Mesenchymal stem cell (in vitro differentiated cells and primary cell): ENCODE measurements at places on chromosomes 3 and 15.

- DNase-seq: no peak
Measured at GRCh38 chr15:38670128-38671005, 105.8 kb upstream of the RASGRP1 start.

DNA sequence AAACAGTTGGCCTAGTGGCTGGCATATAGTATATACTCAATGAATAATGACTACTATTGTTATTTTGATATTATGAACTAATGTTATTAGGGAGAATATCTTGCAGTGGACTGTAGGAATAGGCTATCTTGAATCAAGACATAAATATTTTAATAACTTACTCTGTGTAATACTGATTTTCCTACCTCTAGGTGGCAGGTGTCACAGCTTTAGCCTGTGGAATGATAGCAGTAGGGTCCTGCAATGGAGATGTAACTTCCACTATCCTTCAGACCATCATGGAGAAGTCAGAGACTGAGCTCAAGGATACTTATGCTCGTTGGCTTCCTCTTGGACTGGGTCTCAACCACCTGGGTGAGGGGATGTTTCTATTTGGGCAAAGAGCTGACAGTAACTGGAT lies 6.5 kb downstream of the PSMD2 start:
- DNase-seq: peak; percentile 11

DNA sequence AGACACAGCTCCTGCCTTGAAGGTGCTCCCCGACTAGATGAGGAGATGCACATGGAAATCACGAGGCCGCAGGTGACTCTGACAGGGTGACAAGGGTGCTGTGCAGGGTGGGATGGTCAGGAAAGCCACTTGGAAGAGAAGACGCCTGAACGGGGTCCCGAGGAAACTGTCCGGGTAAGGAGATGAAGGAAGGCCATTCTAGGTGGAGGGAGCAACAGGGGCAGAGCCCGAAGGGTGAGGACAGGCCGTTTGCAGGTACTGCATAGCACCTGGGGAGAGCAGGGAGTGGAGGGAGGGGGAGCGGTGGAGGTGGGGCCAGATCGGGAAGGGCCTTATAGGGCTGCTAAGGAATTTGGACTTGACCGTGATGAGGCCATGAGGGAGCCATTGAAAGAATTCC lies 105.6 kb upstream of the DLG1 start:
- no peak for DNase-seq

- no peak for DNase-seq
Measured at GRCh38 chr3:149003653-149004305, 12.4 kb downstream of the GYG1 start.

GRCh38 chr3:89025185-89025584 lies 82.2 kb upstream of the EPHA3 start:
- DNase-seq: peak; percentile 46

DNA sequence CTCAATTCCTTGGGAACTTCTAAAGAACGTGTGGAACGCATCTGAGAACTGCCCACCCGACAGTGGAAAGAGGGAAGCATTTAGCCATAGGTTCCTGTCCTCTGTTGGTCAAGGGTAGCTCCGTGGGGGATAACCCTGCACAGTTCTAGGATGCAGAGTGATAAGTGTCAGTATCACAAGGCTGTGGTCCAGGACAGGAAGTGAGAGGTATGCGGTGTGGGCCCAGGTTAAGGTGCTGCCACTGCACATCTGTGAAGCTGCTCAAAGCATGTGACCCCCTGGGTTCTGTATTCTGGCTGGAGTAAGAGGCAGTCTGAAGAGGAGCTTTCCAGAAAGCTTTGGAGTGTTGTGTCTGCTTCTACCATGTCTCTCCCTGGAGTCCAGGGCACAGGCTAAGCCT lies 51.7 kb upstream of the HES1 start:
- DNase-seq: no peak

DNA sequence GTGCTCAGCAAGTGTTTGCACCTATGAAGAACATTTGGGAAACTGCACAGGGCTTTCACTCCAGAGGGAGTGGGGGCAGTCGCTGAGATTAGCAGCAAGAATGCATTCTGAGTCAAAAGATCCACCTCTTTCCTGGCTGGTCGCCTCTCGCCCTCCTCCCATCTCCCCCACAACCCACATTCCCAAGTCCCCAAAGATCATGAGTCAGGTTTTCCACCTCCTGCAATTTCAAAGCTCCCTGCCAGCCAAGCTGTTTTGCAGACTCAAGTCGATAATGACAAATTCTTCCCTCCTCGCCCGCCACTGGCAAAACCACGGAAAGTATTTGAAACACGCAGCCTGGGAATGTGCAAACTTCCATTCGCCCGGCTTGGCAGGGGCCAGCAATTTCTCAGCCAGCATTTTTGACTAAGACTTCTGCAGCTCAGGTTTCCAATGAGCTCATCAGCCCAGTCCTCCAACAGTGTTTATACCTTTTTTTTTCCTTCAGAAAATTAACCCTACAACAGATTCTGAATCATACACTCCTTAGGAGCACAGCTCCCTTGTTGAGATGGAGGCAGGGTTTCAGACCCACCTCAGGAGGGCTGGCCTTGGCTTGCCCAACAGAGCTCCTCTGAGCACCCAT lies 181.4 kb downstream of the SMAD6 start:
- peak; percentile 99 for DNase-seq

DNA sequence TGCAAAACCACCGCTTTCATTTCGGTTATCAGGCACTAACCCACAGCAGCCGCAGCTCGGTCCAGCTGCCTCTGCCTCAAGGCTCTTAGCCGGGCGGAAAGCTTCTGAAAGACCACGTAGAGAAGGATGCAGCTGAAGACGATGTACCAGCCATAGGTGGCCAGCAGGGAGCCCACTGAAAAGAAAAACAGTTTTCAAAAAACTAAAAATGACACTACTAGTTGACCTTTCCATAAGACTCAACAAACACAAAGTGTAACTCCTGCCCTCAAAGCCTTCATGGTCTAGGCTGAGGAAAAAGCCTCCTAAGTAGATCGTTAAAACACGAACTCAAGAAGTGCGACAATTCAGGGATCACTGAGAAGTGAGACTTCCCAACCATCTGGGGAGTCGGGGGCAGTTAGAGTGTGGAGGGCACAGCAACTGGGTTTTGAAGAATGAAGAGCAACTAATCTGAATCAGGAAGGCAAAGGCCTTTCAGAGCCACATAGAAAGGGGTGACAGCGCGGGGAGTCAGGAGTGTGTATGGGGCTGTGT lies 716 bp downstream of the SELENOS start:
- peak; percentile 74 for DNase-seq

- no peak for DNase-seq
Measured at GRCh38 chr3:105139881-105140560, 226.7 kb upstream of the ALCAM start.

GRCh38 chr15:44596511-44597010 lies 59.6 kb downstream of the EIF3J start:
- no peak for DNase-seq

DNA sequence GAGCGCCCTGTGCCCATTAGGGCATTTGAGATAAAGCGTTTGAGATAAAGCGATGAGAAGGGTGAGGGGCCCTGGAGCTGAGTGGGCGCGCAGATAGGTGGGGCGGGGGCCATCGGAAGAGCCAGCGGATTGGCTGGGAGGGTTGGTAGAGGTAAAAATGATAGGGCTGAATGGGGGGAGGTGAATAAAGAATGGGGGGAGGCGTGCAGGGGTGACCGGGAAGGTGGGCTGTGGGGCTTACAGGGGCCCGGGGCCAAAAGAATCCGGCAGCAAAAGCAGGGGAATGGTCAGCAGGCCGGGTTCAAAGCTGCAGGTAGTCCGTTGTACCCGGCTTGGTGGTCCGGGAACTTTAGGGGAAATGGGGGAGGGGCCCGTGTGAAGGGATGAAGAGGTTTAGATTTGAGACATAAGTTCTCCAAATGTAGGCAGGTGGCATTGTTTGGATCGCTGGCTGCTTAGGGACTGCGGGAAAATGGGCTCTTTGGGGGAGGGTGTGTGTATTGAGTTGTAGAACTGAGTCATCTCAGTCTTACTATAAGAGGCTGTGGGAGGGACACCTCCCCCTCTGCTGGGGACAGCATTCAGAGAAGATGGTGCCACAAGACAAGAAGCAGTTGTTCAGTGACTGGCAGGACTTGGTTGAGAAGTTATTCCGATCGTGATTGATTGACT lies 610 bp downstream of the ARID3B start:
- DNase-seq: peak; percentile 76

GRCh38 chr15:91881569-91882297 lies 28.2 kb downstream of the SLCO3A1 start:
- no peak for DNase-seq

GRCh38 chr3:195270079-195270816 lies 711 bp downstream of the XXYLT1 start:
- DNase-seq: peak; percentile 69

DNA sequence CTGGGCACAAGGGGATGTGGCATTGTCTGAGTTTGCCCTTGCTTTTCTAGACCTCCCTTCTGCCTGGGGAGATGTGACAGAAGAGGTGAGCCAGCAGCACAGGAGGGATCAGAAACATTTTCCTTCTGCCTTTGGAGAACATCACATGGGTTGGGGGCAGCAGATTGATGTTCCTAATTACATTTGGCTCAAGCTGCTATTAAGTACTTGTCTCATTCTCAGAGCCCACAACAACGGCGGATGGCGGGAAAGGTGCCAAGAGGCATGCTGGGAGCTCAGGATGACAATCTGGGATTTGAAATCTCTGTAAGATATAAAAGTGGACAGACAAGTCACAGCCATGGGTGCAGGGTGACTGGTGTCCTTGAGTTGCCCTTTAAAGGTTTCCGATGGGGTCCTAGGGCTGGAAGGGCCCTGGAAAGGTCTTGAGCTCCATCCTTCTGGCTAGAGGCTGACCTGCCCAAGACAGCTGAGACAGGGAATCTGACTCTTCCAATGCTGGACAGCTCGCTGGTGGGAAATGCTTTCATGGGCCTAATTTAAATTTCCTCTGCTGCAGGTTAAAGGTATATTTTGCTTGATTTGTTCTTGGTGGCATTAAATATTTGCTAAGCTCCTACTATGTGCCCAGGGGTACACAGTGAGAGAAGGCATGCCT lies 2.4 kb upstream of the CORO2B start:
- no peak for DNase-seq

DNA sequence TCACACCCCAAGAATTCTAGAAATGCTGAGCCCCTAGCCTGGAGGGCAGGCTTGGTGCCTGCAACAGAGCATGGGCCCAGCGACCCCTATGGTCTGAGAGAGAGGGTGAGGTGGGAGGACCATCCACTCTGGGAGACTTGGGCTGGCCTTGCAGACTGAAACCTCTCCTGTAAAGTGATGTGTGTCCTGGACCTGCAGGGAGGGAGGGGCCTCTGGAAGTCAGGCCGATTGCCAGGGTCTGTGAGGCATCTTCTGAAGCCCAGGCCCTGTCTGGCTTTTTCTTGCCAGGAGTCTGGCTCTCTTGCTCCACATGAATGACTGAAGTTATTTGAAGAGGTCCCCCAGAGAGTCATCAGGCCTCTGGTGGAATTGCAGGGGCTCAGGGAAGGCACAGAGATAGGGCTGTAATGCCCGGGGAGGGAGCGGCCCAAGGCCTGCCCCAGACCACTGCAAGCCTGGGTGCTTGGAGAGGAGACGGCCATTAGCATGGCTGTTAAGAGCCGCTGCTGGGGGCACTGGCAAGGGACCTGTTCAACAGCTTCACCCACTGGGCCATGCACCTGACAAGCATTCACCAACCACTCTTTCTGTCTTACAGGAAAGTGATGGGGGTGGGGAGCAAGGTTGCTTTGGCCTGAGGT lies 56.0 kb upstream of the CHRNA7 start:
- no peak for DNase-seq

DNA sequence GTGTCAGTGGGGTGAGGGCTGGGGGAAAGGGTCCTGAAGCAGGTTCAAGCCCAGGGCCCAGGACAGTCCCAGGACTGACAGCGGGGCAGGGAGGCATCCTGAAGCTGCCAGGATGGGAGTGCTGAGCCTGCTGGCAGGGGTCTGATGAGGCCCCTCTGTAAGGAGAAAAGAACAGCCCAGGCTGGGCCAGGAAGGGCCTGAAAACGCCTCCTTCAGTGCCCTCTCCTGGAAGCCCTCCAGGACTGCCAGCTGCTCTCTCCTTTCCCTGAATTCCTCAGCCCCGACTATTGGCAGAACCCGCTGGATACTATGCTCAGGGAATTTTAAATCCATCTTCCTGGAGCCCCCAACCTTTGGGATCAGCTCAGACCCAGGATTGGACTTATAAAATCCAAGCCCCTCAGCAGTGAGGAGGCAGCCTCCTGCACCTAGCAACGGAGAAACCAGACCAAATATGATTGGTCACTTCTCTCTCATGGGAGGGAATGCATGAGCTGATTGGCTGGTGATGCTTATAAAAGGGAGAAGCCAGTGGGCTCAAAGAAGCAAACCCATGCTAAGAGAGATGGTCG lies 203.5 kb upstream of the LINGO1 start:
- peak; percentile 29 for DNase-seq

DNA sequence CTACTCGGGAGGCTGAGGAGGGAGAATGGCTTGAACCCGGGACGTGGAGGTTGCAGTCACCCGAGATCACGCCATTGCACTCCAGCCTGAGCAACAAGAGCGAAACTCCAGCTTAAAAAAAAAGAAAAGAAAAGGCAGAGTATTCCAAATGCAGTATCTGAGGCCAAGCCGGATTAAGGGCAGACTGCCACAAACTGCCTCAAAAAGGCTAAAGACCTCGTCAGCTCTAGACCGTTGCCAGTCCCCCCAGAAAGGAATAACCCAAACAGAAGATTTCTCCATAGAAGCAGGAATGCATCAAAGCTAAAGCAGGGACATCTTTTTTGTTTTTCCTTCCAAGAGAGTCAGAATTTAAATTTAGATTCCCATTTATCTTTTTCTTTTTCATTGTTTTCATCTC lies 72.9 kb downstream of the TM4SF4 start:
- DNase-seq: no peak

GRCh38 chr3:61594964-61595285 lies 33.6 kb downstream of the PTPRG start:
- DNase-seq: peak; percentile 15

DNA sequence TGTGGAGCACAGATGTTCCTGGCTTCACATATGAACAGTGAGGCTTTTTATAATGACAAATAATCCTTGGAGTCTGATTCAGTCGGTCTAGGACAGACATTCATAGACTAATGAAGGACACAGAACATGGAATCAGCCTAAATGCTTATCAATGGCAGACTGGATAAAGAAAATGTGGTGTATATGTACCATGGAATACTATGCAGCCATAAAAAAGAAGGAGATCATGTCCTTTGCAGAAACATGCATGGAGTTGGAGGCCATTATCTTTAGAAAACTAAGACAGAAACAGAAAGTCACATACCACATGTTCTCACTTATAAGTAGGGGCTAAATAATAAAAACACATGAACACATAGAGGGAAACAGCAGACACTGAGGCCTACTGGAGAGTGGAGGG lies 19.9 kb upstream of the LPP start:
- no peak for DNase-seq

DNA sequence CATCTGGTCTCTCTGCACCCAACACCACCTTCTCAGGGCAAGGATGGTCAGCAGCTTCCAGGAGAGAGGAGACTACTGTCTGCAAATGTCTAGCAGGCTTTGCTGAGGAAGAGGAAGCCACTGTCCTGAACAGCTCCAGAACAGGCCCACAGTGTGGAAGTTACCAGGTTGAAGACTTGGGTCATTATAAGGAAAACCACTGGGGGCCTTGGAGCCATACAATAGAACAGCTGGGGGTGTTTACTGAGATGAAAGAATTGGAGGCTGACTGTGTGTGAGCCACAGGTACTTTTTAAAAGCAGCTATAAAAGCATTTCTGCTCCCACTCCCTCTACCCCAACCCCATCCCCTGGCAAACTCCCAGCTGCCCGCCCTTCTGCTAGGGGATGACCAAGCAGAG lies 24.2 kb downstream of the SRGAP3 start:
- no peak for DNase-seq

GRCh38 chr3:109325109-109325508 lies 8.8 kb upstream of the DPPA2 start:
- no peak for DNase-seq
